ENCODE measurements at places on chromosomes 5 and 9.

- no peak for DNase-seq
Measured at GRCh38 chr5:40206030-40206429, 473.7 kb upstream of the PTGER4 start.

- no peak for DNase-seq
Measured at GRCh38 chr5:151584057-151584937, 6.8 kb downstream of the FAT2 start.

DNA sequence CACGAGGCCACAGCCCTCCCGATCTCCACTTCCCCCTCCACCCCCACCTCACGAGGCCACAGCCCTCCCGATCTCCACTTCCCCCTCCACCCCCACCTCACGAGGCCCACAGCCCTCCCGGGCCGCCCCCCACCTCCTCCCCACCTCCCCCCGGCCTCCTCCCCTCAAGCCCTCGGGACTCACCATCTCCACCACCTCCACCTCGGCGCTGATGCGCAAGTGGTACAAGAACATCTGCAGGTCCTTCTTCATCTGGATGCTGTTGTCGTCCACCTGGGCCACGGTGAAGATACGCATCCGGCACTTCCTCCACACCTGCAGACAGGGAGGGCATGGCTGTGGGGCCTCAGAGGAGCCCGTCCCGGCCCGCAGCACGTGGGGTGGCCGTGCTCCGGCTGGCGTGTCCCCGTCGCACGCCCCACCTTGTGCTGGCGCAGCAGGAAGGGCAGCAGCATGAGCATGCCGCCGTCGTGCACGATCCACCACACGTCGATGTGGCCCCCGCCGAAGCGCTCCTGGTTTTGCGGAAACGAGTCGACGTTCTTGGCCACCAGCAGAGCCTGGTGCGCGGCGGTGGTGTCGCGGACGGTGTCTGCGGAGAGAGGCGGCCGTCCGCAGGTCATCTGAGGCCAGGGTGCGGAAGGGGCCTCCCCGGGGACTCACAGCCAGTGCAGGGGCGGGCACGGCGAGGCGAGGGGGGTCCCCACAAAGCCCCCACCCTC lies 48.0 kb downstream of the SLC12A7 start:
- DNase-seq, result no peak

- DNase-seq, result no peak
Measured at GRCh38 chr9:16572005-16572734, 298.3 kb downstream of the BNC2 start.

GRCh38 chr5:67528953-67529352 lies 332.4 kb upstream of the CD180 start:
- DNase-seq, result no peak

- no peak for DNase-seq
Measured at GRCh38 chr5:68296895-68297294, 81.3 kb downstream of the PIK3R1 start.

GRCh38 chr9:74281674-74282073 lies 215.5 kb upstream of the RORB start:
- DNase-seq, result peak; percentile 7

Measured in T-helper 1 cell (primary cell).